ENCODE measurements at places on chromosomes 3 and 15.

DNA sequence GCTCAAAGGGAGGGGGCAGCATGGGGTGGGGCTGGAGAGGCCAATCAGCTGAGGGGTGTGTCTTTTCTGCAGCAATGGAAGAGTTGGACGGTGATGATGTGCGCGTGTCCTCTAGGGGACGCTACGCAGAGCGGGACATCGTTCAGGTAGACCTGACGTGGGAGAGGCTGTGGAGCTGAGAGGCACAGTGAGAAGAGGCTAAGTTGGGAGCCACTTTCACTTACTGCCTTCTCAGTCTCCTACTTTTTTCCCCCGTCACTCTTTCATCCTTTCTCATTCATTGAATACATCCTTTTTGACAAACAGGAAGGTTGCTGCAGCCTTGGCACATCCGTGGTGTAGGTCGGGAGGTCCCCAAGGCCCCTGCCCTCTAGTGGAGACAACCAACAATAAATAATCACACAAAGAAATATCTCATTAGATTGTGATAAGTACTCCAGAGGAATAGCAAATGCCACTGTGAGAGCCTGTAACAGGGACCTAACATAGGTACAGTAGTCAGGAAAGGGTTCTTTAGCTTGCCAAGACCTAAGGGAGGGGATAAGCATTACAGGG is 4.4 kb upstream of the BRPF1 start:
- peak; percentile 73 for DNase-seq

DNA sequence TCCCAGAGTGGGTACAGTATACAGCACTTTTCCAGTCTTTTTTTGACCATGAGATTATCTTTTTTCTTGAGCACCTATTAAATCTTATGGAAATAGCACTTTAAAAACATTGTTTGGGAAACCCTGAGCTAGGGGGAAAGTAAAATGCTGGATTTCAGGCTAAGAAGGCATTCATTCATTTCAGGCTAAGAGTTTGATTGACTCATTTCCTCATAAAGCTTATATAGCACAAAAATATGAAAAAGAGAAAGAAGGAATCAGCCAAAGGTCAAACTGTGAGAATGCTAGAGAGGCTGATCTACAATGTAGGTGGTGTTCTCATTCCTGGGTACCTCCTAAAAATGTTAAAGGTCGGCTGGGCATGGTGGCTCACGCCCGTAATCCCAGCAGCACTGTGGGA is 10.5 kb downstream of the TTC23 start:
- no peak for DNase-seq

DNA sequence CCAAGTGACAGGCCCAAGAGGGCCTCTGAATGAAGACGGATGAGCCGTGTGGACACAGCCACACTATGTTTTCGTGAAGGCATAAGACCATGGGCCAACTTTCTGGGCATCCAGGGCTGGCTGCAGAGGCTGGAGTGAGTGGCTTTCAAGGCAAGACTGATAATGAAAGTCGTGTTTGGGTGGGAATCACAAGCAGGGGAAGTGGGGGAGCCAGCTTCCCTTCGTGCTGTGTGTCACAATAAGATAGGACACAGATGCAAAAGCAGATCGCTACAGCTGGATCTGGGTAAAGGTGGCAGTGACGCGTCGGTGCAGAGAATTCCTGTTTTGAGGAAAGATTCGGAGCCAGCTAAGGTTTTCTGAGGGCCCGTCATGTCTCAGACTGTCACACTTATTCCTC is 309.8 kb upstream of the CTDSPL start:
- no peak for DNase-seq

DNA sequence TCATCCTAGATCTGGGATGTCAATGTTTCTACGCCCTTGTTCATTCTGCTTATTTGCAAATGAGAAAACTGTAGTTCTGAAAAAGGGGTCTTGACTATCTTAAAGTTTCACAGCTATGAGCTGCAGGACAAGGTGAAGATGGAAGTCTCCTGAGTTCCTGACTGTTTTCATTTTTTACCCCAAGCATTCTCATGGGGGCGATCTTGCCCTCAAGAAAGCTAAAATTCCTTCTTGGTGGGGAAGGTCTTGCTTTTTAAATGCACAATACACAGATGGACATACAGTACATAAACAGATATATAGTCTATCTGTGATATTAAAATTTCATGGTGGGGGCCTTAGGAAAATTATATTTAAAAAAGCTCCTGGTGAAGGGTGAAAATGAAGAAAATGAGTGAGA is 32.4 kb downstream of the MASP1 start:
- no peak for DNase-seq

DNA sequence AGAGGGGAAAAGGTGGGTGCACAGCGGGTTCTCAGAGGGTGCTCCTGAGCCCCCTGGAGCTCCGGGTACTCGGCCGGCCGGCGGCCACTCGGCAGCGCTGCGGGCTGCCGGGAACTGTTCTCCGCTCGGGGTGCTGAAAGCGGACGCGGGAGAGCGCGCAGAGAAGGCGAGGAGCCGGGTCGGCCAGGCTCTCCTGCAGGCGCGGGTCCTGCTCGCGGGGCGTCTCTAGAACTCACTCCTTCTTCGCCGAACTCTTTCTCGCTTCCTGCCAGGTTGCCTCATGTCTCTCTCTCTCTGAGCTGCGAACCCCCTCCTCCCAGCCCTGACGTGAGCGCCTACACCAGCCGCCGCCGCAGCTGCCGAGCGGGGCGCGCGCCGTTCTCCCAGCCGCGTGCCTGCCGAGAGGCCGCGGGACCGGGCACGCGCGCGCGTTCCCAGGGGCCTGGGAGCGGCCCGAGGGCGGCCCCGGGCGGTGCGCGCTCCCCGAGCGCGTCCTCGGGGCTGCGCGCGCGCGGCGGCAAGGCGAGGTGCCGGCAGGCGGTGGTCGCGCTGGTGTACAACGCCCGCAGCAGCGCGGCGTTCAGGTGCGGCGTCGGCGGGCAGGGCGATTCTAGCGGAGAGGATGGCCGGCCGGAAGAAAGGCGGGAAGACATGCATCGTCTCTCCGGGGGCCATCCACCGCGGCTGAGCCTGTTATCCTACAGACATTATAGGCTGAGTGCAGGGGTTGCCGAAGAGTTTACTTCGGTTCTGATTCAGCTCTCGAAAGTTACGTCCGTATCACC is at the start of gene PEX5L:
PEX5L (minus strand) TSS at position 267 of the 785 bp plus-strand sequence. CDS start 338 bp downstream, outside the sequence.
- no peak for DNase-seq

DNA sequence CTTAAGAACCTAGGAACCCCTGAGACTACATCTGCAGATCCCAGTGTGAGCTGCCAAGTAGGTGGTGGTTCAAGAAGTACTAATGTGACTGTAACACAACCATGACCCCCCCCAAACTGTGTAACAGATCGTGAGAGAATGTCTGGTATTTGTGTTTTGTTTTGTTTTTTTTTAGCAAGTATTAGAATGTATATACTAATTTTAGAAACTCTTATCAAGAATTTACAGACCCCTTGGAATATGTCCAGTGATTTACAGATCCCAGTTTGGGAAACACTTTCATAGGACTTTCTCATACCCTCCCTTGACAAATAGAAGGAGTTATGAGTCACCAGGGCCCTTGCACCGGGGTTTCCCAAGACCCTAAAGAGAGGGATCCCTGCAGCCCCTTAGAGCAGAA is 79.8 kb downstream of the SEMA5B start:
- DNase-seq = no peak

DNA sequence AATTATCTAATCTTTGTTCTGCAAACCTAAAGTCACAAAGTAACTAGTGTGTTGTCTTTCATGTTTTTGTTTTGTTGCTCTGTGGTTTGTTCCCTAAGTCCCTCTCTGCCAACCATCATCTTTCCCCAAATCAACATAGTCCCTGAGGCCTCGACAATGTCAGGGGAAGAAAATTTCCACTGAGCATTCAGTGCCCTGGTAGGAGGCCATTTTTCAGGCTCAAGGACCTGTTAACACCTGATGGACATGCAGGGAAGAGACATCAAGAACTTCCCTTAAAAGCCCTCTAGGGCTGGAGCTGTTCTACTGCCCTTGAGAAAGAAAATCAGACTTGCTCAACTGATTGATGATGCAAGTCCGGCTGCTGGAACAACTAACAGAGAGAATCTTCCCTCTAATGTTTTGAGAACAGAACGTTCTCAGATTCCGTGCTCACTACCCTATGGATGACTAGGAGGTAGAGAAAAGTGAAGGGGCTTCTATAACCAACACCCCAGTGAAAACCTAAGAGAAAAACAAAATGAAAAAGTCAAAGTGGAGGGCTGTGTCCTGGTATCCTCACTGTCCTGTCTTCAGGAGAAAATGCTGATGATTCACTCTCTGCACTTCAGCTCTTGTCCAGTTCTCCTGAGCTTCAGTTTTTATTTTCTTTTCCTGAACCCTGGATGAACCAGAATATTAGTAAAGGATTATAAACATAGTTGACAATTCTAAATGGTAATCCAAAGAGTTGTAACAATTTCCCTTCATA is 373.1 kb downstream of the FOXP1 start:
- DNase-seq = no peak

DNA sequence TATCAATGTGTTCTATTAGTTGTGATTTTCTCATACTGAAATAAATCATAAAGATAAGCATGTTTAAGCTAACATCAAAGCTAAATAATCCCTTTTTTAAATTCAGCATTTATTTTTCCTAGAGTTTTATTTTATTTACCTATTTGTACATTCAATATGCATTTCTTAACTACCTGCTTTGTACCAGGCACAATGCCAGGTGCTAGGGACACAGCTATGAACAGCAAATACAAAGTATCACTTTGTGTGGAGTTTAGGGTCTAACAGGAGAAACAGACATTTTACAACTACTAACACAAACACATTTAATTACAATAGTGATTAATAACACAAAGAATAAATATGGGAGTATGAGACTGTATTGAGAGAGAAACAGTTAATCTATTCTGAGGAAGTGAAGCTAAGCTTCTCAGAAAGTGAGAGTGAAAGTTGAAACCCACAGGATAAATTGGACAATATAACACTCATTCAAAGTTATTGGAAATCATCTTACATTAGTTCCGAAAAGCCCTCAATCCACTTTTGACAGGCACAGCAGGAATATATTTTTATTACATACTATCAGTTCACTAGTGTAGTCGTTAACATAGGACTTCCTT is 159.6 kb downstream of the GBE1 start:
- no peak for DNase-seq

GRCh38 chr15:64991536-64992135 is 1.9 kb upstream of the SPG21 start:
- DNase-seq = no peak

DNA sequence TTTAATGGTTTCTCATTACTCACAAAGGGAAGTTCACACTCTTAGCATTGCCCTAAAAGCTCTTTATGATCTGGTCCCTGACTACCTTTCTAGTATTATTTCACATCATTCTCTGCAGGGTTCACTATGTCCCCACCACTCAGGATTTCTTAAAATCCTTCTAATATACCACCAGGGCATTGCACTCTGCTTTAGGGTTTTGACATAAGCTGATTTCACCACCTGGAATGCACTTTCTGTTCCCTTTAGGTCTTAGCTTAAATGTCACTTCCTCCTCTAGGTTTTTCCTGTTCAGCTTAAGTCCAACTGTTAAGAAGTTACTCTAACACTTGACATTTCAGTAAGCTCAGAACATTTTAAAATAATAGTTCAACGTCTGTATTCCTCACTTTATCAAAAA is 81.7 kb downstream of the HCN4 start:
- DNase-seq = no peak

DNA sequence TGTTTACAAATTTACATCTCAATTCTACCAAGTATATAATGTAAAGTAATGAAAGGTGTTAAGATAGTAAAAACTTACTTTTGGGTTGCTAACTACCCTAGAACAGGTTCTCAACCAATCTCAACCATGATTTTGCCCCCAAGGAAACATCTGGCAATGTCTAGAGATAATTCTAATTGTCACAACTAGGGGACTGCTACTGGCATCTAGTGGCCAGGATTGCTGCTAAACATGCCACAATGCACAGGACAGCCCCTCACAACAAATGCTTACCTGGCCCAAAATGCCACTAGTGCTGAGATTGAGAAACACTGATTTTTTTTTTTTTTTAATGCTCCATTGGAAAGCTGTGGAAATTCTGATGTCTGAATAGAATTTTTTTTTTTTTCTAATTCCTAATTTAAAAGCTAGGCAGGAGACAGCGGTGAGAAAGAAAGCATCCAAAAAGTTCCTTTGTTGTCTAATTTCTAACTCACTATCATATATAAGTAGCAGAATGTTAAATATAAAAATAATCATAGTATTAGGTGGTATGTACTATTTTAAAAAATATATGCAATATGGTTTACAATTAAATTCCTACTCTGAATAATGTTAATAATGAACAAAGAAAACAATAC is 81.5 kb downstream of the TJP1 start:
- no peak for DNase-seq

DNA sequence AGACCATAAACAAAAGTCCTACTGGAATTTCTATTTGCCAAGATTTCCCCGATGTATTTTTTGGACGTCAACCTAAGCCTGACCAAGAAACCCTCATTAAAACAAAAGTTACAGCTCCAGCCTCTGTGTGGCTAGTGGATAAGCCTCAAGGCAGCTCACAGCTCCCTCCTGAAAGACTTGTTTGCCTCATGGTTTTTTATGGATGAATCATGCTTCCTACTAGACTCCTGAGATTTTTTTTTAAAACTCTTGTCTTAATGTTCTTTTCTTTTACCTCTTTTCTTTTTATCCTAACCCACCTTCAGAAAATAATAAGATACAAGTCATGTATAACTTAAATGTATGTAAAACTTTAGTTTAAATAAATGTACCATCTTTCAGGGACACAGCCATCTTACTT is 52.4 kb downstream of the SUCNR1 start:
- DNase-seq = no peak

DNA sequence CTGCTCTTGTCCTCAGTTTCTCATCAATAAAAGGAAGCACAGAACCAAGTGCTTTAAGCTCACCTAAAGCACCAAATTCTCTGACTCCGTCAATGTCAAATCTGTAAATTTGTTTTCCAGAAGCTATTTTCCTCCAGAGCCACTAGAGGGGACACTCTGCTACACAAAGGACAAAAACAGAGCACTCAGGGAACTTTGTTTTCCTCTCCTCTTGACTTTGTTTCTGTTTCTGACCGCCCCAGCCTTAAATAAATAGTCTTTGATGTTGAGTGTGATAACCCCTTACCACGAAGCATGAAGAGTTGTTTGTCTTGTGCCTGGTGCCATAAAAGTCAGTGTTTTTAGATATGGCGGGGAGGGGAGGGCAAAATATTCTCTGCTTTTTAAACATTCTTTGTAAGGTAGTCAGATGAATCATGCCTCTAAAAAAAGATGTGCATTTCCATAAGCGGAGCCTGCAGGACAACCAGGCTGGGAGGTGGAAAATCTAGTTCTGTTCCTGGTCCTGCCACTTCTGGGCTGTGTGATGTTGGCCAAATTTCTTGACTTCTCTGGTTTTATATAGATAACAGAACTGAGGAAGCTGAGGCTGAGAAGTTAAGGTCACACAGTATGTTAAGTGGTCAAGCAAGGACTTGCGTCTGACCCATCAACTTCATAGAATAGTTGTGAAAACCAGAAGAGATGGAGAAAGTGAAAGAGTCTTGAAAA is 7.3 kb upstream of the ZBTB38 start:
- peak; percentile 61 for DNase-seq

- no peak for DNase-seq
Measured at GRCh38 chr3:88025001-88025552, 33.7 kb downstream of the CGGBP1 start.

Measured in CD4-positive, alpha-beta T cell treated with Interleukin-12 subunit alpha and Interleukin-12 subunit beta, for 1 hour (primary cell).